ENCODE measurements at places on chromosomes 4 and X.

- no peak for DNase-seq
Observed at GRCh38 chrX:130771230-130771629, 131.8 kb downstream of the ENOX2 start.

- no peak for DNase-seq
Observed at GRCh38 chr4:94412658-94413038, 39.1 kb upstream of the PDLIM5 start.

DNA sequence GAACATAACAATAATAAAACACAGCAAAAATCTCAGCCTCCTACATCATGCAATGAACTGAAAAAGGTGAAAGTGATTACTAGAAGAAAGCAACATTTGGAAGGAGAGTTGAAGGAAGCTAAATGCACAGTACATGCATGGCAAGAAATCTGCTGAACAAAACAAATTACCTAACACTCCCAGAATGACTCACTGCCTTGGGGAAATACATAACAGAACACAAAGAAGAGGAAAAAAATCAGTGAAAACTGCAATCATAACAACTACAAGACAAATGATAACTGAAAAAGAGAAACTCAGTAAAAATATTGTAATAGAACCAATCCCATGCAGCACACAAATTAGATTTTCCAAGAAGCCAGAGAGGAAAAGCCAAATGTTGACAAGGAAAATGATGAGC is 1513.2 kb downstream of the ARAP2 start:
- no peak for DNase-seq

DNA sequence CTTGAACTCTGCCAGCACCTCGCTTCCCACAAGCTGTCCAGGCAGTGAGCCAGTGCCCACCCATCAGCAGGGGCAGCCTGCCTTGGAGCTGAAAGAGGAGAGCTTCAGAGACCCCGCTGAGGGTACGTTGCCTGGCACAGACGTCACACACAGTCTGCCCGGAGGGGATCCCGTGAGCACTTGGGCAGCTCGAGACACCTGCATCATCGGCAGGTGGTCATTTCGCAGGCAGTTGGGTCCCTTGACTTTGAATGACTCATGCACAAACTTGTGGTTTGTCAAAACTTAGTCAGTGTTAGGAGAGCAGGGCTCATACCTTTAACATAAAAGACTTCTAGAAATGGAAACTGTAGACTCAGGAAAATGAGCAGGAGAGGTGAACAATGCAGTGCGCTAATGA is 9.9 kb downstream of the TACC3 start:
- DNase-seq: no peak

- no peak for DNase-seq
Observed at GRCh38 chr4:169040559-169041261, 30.7 kb upstream of the CBR4 start.

DNA sequence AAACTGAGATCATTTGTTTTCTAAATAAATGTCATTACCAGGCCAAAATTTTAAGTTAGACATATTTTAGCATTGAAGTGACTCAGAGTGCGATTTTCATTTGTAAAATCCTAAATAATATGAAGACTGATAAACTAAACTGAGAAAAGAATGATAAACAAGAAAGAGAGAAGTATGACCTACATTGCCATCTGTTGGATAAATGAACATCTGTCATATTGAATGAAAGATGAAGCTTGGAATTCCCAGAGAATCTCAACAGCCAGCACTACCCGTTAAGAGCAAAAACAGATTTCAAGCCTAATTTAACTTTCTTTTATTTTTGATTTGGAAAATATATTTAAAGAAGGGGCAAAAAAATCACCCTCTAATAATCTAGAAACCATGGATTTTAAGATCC is 591.0 kb upstream of the ATOH1 start:
- DNase-seq: no peak

GRCh38 chrX:153776611-153777045 is 4.2 kb upstream of the SRPK3 start:
- no peak for DNase-seq

- DNase-seq: no peak
Observed at GRCh38 chr4:147831551-147832171, 99.8 kb downstream of the ARHGAP10 start.

- DNase-seq: no peak
Observed at GRCh38 chrX:105018865-105019264, 201.6 kb downstream of the TEX13A start.

DNA sequence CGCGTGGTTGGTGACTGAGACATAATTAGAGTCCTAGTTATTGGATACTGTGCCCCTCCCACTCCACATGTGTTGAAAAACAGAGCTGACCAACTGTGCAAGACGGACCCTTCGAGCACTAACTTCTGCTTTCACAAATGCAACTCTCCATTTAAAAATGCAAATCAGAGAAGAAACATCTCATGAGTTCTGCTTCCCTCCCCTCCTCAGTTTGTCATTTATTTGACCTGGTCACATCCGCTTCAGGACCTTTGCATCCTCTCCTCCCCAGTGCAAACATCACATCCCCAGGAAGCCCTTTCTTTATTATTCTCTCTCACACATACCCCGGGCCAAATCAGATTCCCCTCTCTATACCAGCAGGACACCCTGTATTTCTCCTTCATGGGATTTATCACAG is 38.1 kb upstream of the NOCT start:
- DNase-seq: no peak

- DNase-seq: no peak
Observed at GRCh38 chr4:89590128-89590527, 246.8 kb downstream of the SNCA start.

GRCh38 chr4:107069049-107069448 is 32.9 kb upstream of the DKK2 start:
- no peak for DNase-seq

DNA sequence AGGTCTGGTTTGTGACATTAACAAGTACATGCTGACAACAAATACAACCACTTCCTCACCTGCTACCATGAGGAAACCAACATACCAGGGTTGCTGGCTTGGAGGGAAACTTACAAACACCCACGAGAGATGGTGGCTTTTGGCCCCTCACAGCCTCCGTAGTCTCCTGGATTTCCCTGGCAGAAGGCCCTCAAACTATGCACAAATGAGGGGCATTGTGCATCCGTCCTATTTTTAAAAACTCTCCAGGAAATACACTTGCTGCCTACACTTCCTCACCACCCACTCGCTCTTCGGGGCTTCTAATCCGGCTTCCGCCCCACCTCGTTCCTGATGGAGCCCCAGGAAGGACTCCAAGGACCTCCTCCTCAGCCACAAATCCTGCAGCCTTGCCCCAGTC is 355.0 kb upstream of the GATB start:
- DNase-seq: no peak

DNA sequence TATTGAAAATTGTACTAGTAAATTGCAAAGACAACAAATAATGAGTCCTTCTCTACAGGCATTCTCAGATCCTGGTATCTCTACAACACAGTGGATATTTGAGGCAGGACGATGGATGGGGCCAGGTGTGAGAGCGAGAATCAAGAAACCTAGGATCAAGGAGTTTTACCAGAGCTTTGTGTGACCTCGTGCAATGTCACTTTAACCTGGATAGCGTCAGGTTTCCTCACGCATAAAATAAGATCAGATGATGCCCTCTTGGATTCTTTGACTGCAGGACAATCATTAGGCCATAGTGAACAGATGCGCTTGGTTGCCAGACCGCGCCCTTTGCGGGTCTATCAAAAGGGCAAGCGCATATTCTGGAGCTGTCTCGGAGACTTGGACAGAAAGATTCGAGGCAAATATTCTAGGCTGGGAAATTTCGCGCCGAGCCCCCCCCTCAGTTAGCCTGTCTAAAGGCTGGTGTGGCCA is 66.6 kb downstream of the FBXO8 start:
- no peak for DNase-seq

DNA sequence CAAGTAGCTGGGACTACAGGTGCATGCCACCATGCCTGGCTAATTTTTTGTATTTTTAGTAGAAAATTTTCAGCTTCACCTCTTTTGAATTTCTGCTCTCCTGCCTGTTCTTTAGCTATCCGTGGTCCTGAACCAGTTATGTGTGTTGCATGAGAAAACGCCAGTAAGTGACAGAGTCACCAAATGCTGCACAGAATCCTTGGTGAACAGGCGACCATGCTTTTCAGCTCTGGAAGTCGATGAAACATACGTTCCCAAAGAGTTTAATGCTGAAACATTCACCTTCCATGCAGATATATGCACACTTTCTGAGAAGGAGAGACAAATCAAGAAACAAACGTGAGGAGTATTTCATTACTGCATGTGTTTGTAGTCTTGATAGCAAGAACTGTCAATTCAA is 13.9 kb downstream of the ALB start:
- no peak for DNase-seq

DNA sequence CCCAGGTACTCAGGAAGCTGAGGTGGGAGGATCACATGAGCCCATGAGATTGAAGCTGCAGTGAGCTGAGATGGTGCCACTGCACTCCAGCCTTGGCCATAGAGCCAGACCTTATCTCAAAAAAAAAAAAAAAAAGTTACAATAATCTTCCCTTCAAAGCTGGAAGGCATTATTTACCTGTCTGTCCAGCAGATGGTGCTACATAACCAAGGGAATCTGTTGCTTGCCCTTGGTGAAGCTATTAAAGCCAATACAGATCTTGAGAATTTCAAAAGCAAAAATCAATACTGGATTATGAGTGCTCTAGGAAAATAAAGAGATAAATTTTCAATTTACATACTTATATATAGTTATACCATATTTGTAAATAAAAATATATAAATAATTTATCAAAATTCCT is 25.9 kb downstream of the PKD2 start:
- DNase-seq: peak; percentile 26

DNA sequence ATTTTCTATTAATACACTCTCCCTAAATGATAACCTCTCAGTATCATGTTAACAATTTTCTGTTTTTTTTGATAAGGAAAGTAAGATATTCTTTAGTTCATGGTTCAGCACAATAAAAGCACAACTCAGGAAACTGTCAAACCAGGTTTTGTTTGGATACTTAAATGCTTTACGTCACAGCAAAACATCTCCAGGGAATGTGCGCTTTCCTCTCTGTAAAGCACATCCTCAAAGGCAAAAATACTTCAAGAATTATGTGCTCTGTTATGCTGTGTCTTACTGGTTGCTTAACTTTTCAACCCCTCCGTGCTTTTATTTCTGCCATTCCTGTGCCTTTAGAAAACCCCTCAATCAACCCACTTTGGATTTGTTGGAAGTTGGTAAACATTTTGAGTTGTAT is 27.8 kb downstream of the SNX25 start:
- no peak for DNase-seq

- no peak for DNase-seq
Observed at GRCh38 chrX:56738670-56739069, 9.6 kb downstream of the NBDY start.

GRCh38 chr4:1249731-1250526 is 999 bp upstream of the CTBP1 start:
- DNase-seq: peak; percentile 71

DNA sequence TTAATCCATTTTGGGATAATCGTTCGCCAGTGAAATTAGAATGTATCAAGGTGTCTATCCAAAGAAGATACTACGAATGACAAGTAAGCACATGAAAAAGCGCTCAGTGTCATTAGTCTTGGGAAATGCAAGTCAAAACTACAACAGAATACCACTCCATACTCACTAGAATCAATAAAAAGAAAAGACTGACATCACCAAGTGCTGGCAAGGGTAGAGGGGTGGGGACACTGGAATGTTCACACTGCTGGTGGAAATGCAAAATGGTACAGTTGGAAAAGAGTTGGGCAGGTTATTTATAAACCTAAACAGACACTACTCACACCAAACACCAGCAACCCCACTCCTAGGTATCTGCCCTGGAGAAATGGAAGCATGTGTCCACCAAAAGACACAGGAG is 11.2 kb downstream of the WDR1 start:
- no peak for DNase-seq

- DNase-seq: peak; percentile 58
Observed at GRCh38 chrX:71652405-71652804, 14.9 kb upstream of the LOC101059915 start.

DNA sequence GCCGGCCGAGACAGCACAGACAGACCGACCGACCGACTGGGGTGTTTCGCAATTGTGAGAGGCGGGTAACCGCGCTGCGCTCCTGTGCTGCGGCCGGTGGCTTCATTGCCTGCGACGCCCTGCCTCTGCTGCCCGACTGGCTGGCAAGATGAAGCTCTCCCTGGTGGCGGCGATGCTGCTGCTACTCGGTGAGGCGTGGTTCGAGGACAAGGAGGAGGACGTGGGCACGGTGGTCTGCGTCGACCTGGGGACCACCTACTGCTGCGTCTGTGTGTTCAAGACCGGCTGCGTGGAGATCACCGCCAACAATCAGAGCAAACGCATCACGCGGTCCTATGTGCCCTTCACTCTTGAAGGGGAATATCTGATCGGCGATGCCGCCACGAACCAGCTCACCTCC is 565.7 kb upstream of the SMIM31 start:
- no peak for DNase-seq

GRCh38 chr4:87978681-87979080 is 3.2 kb downstream of the SPP1 start:
- no peak for DNase-seq

DNA sequence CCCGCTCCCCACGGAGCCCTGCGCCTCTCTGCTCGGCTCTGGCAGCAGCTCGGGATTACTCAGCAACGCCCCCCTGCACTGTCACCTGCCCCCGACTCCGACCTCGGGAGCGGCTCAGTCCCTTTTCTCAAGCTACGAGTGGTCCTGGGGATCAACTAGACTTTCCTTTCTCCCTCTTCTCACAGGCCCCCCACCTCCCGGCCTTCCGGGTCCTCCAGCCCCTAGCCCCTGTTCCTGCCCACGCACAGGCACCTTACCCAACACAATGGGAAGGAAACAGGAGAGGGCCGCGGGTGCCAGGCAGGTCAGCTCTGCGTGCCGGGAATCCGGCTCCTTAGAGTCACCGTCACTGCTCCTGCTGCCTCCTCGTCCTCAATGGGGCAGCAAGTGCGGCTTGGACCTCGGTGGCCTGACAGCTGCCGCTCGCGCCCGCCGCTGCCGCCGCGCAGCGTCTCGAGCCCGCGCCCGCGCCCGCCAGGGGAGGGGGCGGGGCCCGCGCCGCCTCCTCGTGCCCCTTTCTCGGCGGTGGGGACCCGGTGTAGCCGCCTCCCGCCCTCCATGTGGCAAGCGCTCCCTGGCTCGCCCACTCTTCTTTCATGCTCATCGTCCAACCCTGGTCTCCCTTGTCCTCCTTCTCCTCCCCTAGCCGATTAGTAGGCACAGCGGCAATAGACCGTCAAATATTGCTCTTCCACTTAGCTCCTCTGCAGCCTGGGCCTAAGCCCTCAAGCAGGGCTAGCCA is at the start of gene RAB9B:
RAB9B (minus strand) TSS at position 455 of the 742 bp plus-strand sequence. CDS start 6,473 bp downstream, outside the sequence.
- peak; percentile 73 for DNase-seq

DNA sequence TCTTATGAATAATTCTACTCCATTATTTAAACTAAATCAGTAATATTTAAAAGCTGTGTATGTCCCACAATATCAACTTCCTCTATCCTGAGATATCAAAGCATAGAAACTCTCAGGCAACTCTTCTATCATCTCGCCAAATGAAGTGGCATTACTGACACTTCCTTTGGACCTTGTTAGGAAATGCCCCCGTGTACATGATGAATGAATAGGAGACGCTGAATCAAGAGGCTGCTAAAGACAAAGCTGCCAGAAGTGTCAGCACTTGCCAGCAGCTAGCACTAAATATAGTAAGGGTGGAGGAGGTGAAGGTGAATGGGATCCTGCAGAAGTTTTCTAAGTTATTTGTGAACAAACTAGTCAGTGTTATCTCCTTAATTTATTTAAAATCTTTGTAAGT is 99.5 kb upstream of the BLTP1 start:
- no peak for DNase-seq

GRCh38 chr4:3791910-3792542 is 25.8 kb downstream of the ADRA2C start:
- DNase-seq: peak; percentile 29
